ENCODE measurements at places on chromosomes 1 and 21.

DNA sequence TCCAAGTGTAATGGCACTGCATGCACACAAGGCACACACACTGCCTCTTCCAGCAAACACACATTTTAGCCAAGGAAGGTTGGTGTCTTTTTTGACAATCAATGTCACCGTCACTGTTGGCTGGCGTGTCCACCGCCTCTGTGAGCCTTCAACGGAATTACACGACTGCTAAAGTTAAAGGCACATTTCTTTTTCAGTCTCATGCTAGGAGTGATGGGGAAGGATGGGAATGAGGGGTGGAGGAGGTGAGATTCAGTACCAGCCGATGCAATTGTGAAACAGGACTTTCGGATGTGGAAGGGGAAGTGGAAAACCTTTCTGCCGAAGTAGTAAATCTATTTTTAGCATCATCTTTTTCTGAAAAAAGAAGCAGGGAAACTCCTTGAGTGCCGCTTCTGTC lies 1.4 kb downstream of the ELAVL4 start:
- DNase-seq: no peak

DNA sequence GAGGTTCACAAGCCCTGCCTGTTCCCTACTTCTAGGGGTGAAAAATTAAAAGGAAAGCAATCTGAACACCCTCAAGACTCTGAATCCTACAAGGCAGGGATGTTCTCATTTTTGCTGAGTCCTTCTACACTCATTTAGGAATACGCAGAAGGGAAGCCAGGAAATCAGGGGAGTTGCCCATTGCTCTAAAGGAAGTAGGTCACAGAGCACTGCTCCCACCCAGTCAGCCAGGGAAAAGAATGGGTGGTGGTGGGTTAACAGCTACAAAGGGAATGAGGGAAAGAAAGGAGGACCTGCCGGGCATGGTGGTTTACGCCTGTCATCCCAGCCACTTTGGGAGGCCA lies 2.4 kb upstream of the CTTNBP2NL start:
- DNase-seq: no peak

GRCh38 chr1:17095141-17095540 lies 24.1 kb downstream of the PADI2 start:
- no peak for DNase-seq

DNA sequence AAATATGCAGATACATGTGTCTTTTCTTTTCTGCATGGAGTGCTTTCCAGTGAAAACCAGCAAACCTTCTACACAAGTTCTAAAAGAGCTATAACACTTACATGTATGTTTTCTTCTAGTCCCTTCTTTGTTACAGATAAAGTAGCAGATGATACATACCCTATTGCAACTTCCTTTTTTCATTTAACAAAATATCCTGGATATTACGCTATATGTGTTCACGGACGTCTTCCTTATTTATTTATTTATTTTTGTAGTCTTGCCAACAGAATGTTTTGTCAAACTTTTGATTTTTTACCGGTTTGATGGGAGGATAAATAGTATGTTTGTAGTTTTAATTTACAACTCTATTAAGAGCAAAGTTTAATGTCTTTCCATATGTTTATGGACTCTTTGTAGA lies 5.2 kb upstream of the GALNT2 start:
- no peak for DNase-seq

GRCh38 chr1:119895102-119895501 lies 1.2 kb downstream of the ADAM30 start:
- DNase-seq: no peak

DNA sequence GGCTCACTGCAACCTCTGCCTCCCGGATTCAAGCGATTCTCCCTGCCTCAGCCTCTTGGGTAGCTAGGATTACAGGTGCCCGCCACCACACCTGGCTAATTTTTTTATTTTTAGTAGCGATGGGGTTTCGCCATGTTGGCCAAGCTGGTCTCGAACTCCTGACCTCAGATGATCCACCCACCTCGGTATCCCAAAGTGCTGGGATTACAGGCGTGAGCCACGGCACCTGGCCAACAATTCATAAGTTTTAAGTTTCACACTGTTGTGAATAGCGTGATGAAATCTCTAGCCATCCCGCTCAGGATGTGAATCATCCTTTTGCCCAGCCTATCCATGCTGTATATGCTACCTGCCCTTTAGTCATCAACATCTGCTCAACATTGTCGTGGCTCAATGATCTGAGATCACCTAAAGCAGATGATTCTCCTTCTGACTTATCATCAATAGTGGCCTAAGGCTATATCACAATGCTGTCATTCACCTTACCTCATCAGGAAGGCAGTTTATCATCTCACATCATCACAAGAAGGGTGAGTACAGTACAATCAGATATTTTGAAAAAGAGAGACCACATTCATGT lies 2.6 kb downstream of the PFDN2 start:
- peak; percentile 34 for DNase-seq

DNA sequence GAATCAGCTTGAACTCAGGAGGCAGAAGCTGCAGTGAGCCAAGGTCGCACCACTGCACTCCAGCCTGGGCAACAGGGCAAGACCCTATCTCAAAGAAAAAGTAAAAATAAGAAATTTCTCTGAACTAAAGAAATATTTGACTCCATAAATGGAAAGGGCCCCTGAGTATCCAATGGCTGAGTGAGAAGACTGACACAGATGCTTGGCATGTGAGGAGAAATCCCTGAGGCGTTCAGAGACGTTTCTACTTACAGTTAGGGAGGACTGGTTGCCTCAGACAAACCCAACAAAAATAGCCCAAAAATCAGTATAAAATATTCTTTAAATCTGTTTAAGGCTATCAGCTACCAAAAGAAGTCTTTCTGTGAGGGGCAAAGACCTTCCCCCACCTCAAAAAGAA lies 3.0 kb upstream of the SUMO3 start:
- DNase-seq: no peak

- peak; percentile 64 for DNase-seq
Observed at GRCh38 chr1:46446646-46447498, 42.8 kb upstream of the DMBX1 start.

- no peak for DNase-seq
Observed at GRCh38 chr1:111203681-111204200, 3.3 kb upstream of the DENND2D start.

DNA sequence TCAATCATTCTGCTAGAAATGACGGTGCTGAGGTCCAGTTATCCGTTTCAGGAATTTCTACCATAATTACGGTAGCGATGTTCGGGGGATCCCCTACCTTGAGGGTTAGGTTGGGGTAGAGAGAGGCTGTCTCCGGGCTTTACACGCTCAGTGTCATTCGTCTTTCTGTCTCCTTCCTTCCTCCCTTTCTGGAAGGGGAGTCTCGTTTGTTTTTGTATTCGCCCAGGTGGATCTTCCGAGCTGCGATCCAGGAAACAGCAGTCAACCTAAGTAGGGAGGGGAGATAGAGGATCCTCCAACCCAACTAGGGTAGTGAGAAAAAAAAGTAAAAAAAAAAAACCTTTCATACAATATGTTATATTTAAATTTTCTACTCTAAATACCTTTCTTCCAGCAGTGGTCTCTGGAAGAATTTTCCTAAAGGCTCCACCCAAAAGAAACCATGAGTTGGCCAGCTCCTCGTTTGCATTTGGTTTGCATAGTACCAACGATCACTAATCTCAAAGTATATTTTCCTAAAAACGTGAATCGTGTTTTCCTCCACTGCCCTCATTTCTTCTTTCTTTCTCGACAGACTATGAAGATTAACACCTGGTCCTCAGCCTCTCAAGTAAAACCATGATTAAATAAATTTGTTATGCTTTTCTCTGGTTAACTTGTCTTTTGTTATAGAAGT lies 611 bp upstream of the PIK3C2B start:
- DNase-seq: no peak

DNA sequence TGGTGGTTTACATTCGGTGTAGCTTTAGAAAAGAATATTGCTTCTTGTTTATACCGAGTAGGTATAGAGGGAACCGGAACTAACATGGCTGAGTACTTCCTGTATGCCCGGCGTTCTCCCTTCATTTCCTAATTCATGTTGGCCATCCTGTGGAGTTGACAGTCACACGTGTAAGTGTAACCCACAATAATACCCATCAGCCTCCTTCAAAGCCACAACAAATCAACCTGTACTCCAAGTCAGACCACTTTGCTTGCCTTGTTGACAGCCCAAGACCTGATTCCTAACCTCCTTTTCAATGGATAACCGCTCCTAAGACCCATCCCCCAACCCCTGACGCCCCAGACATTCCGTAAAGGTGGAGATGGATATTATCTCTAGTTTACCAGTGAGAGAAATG lies 42.1 kb downstream of the UBE2U start:
- DNase-seq: no peak

DNA sequence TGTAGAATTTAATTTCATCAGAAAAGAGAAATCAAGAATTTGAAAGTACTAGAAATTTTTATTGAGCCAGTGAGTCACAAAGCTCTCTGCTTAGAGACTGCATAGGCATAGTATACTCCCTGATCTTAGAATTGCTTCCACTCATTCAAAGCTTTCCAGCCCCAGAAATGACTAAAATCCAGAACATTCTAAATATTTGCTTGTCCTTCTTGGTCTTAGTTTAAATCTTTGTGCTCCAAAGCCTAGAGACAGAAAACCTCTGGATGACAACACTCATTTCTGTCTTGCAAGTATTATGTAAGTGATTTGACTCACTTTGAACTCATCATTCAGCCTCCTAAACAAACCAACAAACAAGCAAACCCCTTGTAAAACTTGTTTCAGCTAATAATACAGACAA lies 74.2 kb downstream of the PTPRC start:
- no peak for DNase-seq

GRCh38 chr1:164813776-164814175 lies 254.8 kb downstream of the PBX1 start:
- no peak for DNase-seq

DNA sequence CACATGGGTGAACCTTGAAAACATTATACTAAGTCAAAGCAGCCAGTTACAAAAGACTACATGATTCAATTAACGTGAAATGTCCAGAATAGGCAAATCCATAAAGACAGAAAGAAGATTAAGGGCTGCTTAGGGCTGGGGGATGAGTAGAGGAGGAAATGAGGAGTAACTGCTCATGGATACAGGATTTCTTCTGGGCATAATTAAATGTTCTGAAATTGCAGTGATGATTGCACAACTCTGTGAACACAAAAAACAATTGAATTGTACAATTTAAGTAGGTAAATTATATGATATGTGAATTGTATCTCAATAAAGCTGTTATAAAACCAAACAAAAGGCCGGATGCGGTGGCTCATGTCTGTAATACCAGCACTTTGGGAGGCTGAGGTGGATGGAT lies 52.2 kb downstream of the RERE start:
- no peak for DNase-seq

- no peak for DNase-seq
Observed at GRCh38 chr1:155179112-155180031, 5.7 kb downstream of the TRIM46 start.

DNA sequence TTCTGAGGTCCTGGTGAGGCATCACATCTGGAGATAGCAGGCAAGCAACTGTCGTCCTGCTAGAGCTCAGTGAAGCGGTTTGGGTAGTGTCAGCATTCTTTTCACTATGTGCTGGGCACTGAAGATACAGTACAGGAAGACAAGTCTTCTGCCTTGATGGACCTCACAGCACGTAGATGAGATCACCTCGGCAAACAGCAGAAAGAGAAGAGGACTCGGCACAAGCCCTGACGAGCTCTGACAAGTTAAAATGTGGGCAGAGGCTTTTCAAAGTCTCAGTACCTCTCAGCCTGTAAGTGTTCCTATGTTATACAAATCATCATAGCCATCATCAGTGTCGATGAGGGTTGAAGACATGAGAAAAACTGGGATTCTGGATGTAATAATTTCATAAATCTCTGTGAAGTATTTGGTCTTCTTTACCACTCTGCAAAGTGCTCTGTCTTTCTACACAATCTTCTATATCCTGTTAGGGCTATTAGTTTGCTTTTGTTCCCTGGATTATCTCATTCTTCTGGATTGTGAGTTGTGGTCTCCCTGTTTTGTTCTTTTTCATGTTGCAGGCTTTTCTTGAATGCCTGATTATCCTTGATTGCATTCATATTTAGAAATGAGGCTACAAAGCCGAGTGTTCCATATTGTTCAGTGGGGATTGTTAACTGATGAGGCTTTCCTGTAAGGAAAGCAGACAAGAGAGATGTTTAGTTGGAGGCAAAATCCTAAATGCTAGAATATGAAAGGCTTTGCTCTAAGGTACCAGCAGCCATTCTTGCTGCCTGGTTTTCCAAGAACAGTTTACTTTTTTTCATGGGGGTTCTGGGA lies 24.2 kb downstream of the MAEL start:
- DNase-seq: no peak

- peak; percentile 7 for DNase-seq
Observed at GRCh38 chr1:58979086-58979485, 195.2 kb upstream of the JUN start.

All from myocyte (in vitro differentiated cells).